ENCODE measurements at places on chromosomes 6 and 20.

- no peak for DNase-seq
Measured at GRCh38 chr20:1830240-1830639, 65.0 kb upstream of the SIRPA start.

GRCh38 chr20:46857061-46857831 is 37.4 kb upstream of the EYA2 start:
- no peak for DNase-seq

GRCh38 chr6:117616391-117617209 is 14.3 kb upstream of the GOPC start:
- no peak for DNase-seq

GRCh38 chr20:24449026-24449720 is 20.3 kb upstream of the SYNDIG1 start:
- no peak for DNase-seq

DNA sequence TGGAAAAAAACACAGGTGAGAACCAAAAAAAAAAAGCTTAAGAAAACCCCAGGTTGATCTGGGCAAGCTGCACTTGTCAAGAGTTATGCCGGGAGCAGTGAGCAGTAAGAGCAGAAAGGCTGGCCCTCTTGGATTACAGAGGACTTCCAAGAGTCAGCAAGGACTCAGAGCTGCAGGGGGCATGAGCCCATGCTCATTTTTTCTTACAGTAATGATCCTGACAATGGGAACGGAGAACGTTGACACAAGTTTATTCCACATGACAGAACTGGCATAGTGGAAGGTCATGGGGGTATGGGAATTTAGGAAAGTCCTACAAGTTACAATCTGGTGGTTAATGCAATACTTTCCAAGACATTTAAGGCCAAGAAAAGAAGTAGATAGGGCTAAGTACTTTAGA is 256.6 kb downstream of the GMDS start:
- no peak for DNase-seq

GRCh38 chr20:62484478-62484877 is 8.7 kb upstream of the GATA5 start:
- no peak for DNase-seq

- no peak for DNase-seq
Measured at GRCh38 chr6:10999994-11000393, 44.1 kb downstream of the ELOVL2 start.

DNA sequence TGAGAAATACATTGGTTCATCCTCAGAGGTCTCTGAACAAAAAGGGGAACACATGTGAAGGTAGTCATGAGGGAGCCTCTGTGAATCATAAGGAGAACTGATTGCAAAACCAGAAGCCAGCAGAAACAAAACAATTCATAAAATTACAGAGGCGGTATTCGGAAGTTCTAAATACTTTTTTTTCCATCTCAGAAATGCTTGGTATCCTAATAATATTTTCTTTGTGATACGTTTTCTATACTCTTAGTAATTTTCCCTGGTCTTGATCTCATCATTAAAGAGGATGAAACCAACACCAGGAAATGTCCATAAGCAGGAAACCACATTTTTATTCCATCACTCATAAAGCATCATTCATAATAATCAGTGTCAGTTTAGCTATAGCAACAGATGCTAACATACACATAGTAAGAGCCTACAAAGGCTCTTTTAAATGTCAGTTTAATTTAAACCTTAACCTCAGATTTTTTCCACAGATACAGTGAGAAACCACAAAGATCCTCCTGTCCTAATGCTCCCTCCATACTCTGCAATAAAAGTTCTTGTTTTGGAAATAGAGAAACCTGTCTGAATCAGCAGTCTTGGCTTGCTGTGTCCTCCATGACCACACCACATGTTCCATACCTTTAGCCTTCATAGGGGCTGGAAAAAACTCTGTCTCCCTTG is 29.2 kb downstream of the SGK1 start:
- DNase-seq: no peak

All from stimulated activated CD4-positive, alpha-beta T cell treated with anti-CD3 and anti-CD28 coated beads, Interleukin-12 subunit alpha, Interleukin-12 subunit beta, amount 100 ng/mL, for 48 hours (primary cell).